ENCODE measurements at places on chromosomes 3 and 15.

- DNase-seq = no peak
Measured at GRCh38 chr15:27459836-27460235, 488.9 kb downstream of the GABRG3 start.

DNA sequence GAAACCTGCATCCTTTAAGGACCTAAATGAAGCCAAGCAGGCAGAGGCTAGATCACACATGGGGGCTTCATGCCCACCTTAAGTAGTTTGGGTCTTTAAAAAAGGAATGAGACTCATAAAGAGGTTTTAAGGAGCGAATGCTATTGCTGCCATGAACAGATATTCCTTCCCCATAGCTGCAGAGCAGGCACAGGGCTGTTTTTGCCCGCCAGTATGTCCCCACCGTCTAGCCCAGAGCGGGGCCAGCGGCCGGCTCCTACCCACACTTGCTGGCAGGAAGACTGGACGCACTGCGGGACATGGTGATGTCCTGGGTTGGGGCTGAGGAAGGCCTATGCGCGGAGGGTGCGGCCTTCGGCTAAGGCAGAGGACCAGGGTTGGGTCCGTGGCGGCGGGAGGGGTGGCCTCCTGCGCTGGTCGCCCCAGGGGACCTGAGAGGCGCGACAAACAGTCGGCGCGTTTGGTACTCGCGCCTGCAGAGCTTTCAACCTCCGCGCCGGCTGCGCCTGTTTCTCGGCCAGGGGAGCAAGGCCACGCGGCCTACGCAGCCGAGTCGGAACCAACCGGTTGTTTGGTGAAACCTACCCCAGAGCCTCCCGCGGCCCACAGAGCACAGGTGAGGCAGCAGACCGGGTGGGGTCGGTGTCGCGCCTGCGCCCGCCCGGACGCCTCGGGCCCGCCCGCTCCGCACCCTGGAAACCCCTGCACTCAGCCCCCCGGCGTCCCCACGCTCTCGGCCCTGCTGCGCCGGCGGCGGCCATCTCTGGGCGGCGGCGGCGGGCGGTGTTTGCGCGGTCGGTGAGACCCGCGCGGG, at the start of gene FAIM:
TSS of gene FAIM (plus strand) at position 450 of the 814 bp plus-strand sequence. CDS start 10,956 bp downstream, outside the sequence.
- peak; percentile 80 for DNase-seq

DNA sequence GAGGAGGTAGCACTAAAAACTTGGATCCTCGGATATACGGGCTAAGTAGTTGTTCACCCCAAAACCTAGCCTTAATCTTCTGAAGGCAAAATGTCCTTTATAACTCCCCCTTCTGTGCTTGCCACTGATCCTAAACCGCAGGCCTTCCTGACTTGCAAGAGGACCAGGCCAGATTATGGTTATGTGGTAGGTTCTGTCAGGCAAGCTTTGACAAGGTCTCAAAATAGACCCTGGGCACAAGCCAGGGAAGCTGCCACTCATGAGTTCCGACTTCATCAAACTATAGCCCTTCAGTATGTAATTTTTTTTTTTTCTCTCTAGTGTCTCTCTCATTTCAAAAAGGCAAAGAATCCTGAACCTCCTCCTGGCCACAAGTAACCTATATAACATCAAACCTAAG, 3.2 kb downstream of the LRRFIP2 start:
- no peak for DNase-seq

GRCh38 chr15:26049900-26050657, 187.0 kb upstream of the ATP10A start:
- no peak for DNase-seq

- DNase-seq = no peak
Measured at GRCh38 chr3:179613807-179614206, 9.2 kb downstream of the NDUFB5 start.

All from WERI-Rb-1 (cell line).